ENCODE measurements at places on chromosomes 13 and 19.

DNA sequence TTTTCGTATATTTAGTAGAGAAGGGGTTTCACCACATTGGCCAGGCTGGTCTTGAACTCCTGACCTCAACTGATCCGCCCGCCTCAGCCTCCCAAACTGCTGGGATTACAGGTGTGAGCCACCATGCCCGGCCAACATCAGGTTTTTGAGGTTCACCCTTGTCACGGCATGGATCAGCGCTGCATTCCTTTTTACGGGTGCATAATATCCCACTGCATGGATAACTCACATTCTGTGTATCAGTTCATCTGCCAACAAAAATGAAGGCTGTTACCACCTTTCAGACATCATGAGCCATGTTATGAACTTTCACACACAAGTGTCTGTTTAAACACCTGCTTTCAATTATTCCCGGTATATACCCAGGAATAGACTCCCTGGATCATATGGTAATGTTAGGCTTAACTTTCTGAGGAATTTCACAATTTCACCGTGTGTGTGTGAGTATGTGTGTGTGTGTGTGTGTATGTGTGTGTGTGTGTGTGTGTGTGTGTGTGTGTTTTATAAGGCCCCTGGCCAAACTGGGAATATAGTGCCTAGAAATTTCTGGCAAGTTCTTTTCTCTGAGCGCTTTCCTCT is 52.2 kb downstream of the AP1M1 start:
- DNase-seq = no peak

DNA sequence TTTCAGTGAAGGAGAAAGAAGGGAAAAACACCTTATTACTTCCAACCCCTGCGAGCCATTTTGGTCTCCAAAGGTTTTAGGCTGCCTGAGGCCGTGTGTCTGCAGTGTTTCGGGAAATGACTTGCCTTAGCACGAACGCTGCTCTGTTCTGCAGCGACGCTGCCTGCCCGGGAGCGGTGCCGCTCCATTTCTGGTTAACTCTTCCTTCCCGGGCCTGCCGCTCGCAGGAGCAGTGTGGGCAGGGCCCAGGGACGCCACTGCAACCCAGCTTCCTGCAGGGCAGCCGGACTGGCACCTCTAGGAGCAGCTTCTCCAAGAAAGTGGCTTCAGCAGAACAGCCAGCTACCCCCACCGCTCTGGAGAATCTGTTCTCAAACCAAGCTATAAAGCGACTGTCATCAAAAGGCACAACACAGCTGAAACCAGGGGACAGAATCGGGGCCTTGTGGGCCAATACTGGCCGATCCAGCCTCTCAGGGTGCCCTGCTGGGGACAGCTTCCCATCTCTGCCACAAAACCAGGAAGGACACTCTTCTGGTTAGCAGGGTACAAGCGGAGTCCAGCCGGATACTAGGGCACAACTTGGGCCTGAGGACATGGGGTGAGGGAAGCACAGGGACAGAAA is 72.2 kb downstream of the KCTD15 start:
- no peak for DNase-seq

GRCh38 chr19:49746206-49746958 is 16.7 kb downstream of the TSKS start:
- DNase-seq = peak; percentile 42

DNA sequence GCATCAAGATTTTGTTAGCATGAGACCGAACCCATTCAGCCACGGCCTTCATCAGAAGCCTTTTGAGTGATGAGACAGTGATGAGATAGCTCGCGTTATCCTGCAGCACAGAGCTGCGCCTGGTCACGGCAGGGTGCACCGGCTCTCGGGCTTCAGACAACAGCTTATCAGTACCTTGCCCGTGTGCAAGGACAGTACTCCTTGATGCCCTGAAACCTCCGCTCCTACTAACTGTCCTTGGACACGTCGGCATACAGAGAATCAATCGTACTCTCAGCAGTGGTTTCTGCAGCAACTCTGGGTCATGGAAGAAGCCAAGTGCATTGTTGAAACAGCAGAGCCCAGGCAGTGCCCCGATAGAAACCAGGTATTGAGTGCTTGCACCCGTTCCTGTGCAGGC is 40.7 kb downstream of the IRS2 start:
- DNase-seq = no peak

GRCh38 chr19:13334801-13335481 is 171.3 kb downstream of the CACNA1A start:
- no peak for DNase-seq

GRCh38 chr13:113816254-113816929 is 47.5 kb downstream of the GAS6 start:
- no peak for DNase-seq

DNA sequence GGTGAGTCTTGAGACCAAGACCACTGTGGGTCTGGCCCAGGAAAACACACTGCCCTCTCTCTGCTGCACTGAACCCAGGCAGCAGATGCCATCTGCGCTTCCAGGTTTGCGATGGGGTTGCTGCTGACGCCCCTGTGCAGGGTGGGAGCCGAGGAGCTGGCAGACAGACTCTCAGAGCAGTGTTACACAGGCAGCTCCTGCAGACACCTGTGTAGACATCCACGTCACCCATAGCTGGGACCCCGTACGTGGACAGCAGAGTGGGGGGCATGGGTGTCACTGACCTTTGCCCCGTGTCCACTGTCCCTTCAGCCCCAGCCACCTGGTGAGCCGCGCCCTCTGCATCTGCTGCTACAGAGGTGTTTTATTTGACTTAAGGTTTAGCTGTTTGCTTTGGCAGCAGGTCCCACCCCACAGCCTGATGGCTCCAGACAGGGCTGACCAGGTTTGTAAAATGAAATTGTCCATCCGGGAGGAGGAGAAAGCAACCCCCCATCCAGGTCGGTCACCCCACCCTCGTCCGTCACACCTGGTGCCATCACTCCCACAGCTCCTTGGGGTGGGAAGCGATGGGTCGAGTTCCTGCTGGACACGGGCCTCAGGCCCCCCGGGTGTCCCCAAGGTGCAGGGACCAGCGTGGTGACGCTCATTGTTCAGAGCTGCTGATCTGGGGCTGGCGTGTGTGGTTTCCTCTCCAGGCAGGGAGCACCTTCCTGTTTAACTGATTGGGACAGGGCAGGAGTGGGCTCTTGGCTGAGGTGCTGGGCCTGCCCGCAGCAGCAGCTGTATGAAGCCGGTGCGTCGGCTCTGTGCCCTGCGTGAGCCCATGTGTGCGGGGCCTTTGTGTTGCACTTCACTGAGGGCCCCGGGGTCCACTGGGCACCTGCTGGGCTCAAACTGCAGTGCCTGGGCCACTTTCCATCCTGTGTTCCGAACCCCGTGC is 28.4 kb downstream of the MCF2L start:
- DNase-seq = no peak

- DNase-seq = no peak
Measured at GRCh38 chr13:110237875-110238817, 68.8 kb downstream of the COL4A1 start.

DNA sequence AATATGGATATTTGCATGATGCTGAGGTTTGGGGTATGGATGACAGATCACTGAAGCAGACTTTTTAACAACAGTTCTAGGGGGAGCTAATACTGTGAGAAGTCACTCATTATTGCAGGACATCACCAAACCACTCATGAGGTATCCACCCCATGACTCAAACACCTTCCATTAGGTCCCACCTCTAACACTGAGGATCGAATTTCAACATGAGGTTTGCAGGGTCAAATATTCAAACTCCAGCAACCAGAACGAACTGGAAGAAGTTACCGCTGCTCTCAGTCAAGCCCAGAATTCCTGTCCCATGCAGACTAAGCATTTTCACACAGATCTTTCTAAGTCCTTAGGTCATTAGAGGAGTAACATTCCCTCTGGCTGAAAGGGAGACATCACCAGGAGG is 758.9 kb downstream of the UQCRFS1 start:
- no peak for DNase-seq

DNA sequence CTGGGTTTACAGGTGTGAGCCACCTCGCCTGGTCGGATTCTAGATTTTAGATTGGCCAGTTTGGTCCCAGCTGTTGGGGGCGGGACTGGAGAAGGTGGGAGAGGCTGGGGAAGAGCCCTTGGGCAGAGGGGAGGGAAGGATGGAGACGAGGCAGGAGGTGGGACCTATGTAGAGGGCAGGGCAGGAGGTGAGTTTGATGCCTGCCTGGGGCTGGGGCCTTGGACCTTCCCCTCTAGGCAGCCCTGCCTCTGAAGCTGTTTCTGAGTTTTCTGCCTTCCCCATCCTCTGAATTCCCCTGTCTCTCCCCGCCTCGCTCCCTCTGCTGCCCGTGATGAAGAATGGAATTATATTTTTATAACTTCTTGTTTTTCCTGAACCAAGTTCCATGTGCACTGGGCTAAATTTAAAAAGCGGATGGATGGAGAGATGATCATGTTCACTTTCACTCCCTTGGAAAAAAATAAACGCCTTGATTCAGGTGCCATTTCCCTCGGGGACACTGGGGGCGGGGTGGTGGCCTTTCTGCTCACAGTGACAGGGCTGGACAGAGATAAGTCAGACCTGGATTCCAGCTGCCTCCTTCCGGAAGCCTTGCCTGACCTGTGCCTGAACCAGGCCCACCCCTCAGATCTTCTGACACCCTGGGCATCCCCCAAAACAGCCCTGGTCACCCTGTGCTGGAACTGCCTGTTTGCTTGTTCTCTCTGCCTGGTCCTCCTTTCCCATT is 16.5 kb upstream of the TNFAIP8L1 start:
- DNase-seq = no peak

DNA sequence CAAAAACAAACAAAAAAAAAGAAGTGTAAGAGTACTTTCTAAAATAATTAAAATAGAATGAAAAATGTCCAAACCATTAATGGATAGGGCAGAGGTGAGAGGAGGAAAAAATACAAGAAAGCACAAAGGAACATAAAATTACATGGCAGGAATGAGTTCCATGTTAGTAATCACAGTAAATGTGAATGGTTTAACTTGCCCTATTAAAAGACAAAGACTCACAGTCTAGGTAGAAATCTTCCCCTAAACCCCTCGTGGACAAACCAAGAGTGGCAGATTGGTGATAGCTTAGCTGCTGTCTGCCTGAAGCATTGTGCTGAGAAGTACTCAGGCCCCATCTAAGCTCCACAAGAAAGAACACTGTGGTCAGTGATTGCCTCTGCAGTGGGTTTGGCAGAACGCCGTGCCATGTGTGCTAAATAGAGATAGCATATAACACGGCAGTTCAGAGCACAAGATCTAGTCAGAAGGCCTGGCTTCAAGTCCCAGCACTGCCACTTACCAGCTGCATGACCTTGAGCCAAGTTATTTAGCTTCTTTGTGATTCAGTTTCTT is 103.5 kb downstream of the DPF1 start:
- DNase-seq = no peak

GRCh38 chr19:4375164-4376027 is 25.0 kb downstream of the SH3GL1 start:
- no peak for DNase-seq
